ENCODE measurements at places on chromosomes 7 and 10. TPM values are rescaled to one million over a fixed set of nuclear protein-coding genes. Genes with fewer than 3 reads are reported as not detected.

PRXL2A gene
- 52.9 TPM for total RNA-seq

GIMAP6 gene
- 61.7 TPM for total RNA-seq

CALCR gene
- not detected for total RNA-seq

MTERF1 gene
- total RNA-seq: 13.5 TPM

CRYGN gene
- not detected for total RNA-seq

HERPUD2 gene
- total RNA-seq: 32.6 TPM

GIMAP5 gene
- 41.8 TPM for total RNA-seq

- no peak overlapping the region for H3K4me3 ChIP-seq
- no peaks in the 10 kb centered on the region for H3K27me3 ChIP-seq
- DNase-seq: no peak
- H3K27ac ChIP-seq: no peak overlapping the region
- H3K36me3 ChIP-seq: no peaks in the 10 kb centered on the region
Measured at GRCh38 chr10:116538456-116538855, 7.3 kb upstream of the PNLIP start.

- H3K27me3 ChIP-seq: no peaks in the 10 kb centered on the region
- H3K36me3 ChIP-seq: no peaks in the 10 kb centered on the region
- no peak overlapping the region for H3K4me3 ChIP-seq
- peak; percentile 38 for DNase-seq
Measured at GRCh38 chr7:151435103-151435916, 4.6 kb downstream of the CRYGN start.

GRCh38 chr7:124597509-124597908, 168.1 kb downstream of the GPR37 start:
- H3K27me3 ChIP-seq: no peaks in the 10 kb centered on the region
- H3K4me1 ChIP-seq: no peaks in the 10 kb centered on the region
- H3K27ac ChIP-seq: no peak overlapping the region
- no peaks in the 10 kb centered on the region for H3K36me3 ChIP-seq

DNA sequence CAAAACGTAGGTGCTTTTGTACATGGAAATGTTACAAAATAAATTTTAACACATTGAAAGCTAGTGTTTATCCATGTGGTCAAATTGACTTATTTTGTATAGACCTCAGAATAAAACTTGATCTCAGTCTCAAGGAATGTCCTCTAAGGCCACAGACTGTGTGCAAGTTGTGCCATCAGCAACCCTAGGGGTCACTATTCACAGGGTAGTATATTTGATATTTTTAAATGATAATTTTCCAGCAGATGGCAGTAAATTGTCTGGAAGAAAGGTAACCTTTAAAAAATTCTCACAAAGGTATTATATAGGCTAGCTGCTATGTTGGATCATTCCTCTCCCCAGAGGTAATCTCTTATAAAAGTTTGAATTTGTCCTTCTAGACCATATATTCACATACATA, 12.9 kb upstream of the SNX10 start:
- H3K27me3 ChIP-seq: no peaks in the 10 kb centered on the region
- no peak for DNase-seq
- H3K4me3 ChIP-seq: no peak overlapping the region
- H3K36me3 ChIP-seq: no peaks in the 10 kb centered on the region
- no peak overlapping the region for H3K27ac ChIP-seq

DNA sequence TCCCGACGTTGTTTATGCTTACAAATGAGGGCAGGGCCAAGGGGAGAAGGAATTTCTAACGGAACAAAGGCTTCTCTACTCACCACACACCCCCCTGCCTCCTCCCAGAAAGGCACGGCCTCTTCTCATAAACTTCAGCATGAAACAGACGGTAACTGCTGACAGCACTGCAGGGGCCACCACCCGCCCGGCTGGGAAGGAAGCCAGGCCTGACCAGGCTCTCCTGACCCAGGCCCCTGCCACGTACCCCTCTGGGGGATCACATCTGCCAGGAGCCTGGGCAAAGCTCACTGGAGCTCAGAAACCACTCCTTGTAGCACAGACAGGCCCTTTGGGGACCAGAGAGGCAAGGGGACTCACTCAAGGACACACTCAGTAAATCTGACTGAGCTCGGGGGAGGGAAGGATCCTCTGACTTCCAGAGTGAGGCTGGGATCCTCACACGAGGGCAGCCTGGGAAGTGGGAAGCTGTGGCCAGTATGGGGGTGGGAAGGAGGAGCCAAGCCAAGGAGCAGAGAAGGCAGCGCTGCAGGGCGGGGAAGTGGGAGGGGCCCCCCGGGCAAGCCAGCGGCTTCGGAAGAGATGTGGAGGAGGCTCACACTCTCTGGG, 46.1 kb downstream of the ZCCHC24 start:
- peaks cover 79% of the 10 kb centered on the region for H3K4me1 ChIP-seq
- no peaks in the 10 kb centered on the region for H3K27me3 ChIP-seq
- peak overlapping the region; percentile 91 for H3K27ac ChIP-seq
- no peaks in the 10 kb centered on the region for H3K36me3 ChIP-seq
- H3K4me3 ChIP-seq: no peak overlapping the region

DNA sequence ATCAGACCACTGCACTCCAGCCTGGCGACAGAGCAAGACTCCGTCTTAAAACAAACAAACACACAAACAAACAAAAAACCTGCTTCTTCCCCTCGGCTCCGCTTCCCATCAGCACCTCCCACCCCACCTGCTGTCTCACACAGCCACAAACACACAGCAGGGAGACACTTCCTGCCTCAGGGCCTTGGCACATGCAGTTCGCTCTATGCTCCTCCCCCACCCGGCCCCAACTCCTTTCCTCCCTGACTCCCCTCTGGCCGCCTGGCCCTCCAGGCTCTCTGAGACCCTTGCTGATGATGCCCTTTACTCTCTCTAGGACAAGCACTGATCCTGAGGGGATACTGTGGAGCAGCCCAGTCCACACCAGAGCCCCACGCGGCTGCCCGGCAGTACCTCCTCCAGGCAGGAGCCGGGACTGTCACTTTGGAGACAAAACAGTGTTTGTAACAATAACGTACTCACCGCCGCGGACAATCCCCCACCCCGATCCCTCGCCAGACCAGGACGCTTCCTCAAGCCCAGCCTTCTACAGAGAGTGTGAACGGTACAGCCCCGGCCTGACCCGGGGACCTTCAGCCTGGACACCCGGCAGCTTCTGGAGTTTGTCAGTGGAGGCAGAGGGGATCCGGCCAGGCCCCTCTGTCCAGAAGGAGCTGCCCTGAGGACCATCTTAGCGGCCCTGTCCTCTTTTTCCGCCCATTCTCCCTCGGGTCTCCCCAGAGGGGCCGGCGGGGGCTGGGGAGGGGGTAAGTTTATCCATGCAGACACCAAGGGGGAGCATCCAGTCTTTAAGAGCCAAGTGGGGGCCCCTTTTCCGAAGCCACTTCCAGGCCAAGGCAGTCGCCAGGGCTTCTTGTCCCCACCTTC, 50.0 kb upstream of the GTF2IRD1 start:
- H3K27me3 ChIP-seq: no peaks in the 10 kb centered on the region
- no peaks in the 10 kb centered on the region for H3K4me1 ChIP-seq
- no peak overlapping the region for H3K27ac ChIP-seq
- no peak for DNase-seq

DNA sequence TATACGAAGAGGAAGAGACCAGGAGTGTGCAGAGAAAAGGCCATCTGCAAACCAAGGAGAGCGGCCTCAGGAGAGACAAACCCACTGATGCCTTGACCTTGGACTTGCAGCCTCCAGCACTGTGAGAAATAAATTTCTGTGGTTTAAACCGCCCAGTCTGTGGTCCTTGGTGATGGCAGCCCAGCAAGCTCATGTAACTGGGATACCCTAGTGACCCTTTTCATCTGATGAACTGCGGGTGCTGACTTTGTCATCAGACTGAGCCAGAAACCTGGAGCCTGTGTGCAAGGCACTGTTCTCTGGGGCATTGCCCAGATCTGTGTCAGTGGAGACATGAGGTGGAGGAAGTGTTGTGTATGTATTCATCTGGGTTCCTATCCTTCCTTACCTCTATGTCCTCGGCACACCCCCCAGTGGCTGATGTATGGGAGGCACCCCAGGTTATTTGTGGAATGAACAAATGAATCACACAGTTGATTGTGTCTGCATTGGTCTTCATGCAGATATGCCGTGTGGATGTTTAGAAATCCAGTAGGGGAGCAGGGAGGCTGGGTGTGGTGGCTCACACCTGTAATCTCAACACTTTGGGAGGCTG, 64.5 kb upstream of the BTBD16 start:
- no peak overlapping the region for H3K4me3 ChIP-seq
- no peaks in the 10 kb centered on the region for H3K4me1 ChIP-seq
- H3K27me3 ChIP-seq: no peaks in the 10 kb centered on the region

- H3K4me1 ChIP-seq: no peaks in the 10 kb centered on the region
- no peaks in the 10 kb centered on the region for H3K36me3 ChIP-seq
- no peak overlapping the region for H3K4me3 ChIP-seq
- H3K27me3 ChIP-seq: no peaks in the 10 kb centered on the region
- no peak overlapping the region for H3K27ac ChIP-seq
Measured at GRCh38 chr7:127940381-127941160, 90.7 kb downstream of the LRRC4 start.

DNA sequence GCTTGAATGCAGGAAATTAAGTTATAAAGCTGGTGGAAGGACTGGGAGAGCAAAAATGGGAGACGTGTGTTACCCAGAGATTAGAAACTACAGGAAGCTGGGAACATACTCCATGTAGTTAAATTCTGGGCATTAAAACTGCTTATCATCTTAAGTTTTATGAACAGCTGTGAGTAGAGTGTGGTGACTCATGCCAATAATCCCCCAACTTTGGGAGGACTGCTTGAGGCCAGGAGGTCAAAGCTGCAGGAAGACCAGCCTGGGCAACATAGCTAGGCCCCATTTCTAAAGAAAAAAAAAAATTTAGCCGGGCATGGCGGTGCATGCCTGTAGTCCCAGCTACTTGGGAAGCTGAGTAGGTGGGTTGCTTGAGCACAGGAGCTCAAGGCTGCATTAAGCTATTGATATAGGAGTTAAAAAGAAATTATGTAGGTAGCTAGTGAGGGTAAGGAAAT, 56.2 kb upstream of the SEPHS1 start:
- H3K4me3 ChIP-seq: no peak overlapping the region
- H3K36me3 ChIP-seq: no peaks in the 10 kb centered on the region
- DNase-seq: no peak
- H3K27ac ChIP-seq: no peak overlapping the region
- no peaks in the 10 kb centered on the region for H3K27me3 ChIP-seq
